ENCODE measurements at places on chromosomes 7 and 10.

DNA sequence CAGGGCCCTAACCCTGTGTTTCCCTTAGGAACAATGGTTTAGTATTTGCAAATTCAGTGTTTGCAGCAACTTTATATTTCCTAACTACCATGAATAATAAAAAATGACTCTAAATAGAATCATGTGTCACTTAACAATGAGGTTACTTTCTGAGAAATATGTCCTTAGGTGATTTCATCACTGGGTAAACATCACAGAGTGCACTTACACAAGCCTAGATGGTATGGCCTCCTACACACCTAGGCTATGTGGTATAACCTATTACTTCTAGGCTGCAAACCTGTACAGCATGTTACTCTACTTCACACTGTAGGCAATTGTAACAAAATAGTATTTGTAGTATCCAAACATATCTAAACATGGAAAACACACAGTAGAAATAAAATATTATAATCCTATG is 1174.6 kb upstream of the LRRTM3 start:
- H3K36me3 ChIP-seq = no peaks in the 10 kb centered on the region
- DNase-seq = no peak
- no peak overlapping the region for H3K4me3 ChIP-seq
- H3K27ac ChIP-seq = no peak overlapping the region
- H3K27me3 ChIP-seq = no peaks in the 10 kb centered on the region
- no peaks in the 10 kb centered on the region for H3K4me1 ChIP-seq

- H3K27ac ChIP-seq = no peak overlapping the region
- H3K27me3 ChIP-seq = peaks cover 7% of the 10 kb centered on the region
These were observed 5.7 kb downstream of the ATG9B start for GRCh38 chr7:151018421-151019129.

DNA sequence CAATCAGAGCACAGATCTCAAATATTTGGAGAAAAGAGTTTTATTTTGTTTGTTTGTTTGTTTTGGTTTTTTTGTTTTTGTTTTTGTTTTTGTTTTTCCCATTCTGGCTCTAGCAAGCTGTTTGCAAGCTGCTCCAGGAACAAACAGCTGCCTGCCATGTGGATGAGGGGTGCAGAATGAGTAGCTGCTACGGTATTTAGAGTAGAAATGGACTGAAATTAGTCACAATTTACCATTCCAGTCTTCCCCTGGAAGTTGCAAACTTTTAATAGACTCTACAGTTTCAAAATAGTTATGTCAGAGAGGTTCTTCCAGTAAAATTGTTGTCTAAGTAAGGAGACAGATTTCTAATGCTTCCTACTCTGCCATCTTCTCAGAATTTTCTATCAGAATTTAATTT is 27.1 kb upstream of the TAS2R16 start:
- no peaks in the 10 kb centered on the region for H3K27me3 ChIP-seq
- DNase-seq = no peak
- H3K36me3 ChIP-seq = no peaks in the 10 kb centered on the region
- no peak overlapping the region for H3K4me3 ChIP-seq
- H3K27ac ChIP-seq = no peak overlapping the region

- DNase-seq = no peak
- H3K4me1 ChIP-seq = peaks cover 11% of the 10 kb centered on the region
- H3K27me3 ChIP-seq = peaks cover 7% of the 10 kb centered on the region
- no peak overlapping the region for H3K27ac ChIP-seq
- H3K36me3 ChIP-seq = no peaks in the 10 kb centered on the region
- H3K4me3 ChIP-seq = no peak overlapping the region
These were observed 3.4 kb upstream of the LFNG start for GRCh38 chr7:2516194-2516555.

DNA sequence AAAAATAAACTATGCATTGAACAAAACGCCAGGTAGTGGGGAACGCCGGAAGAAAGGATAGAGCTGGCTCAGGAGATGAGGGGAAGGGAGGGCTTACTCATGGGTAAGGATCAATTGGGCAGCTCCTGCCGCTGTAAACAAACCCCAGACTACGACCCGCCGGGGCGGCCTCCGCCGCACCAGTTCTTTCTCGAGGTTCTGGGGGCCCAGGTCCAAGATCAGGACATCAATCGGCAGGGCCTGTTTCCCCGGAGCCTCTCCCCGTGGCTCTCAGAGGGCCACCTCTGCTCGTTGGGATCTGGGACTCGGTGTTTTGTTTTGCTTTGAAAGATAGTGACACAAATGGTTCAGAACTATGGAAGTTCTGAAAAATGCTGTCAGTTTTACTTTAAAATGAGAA is 140.4 kb downstream of the ELFN1 start:
- no peak overlapping the region for H3K27ac ChIP-seq
- no peak for DNase-seq
- H3K4me1 ChIP-seq = no peaks in the 10 kb centered on the region
- H3K36me3 ChIP-seq = no peaks in the 10 kb centered on the region
- H3K4me3 ChIP-seq = no peak overlapping the region

DNA sequence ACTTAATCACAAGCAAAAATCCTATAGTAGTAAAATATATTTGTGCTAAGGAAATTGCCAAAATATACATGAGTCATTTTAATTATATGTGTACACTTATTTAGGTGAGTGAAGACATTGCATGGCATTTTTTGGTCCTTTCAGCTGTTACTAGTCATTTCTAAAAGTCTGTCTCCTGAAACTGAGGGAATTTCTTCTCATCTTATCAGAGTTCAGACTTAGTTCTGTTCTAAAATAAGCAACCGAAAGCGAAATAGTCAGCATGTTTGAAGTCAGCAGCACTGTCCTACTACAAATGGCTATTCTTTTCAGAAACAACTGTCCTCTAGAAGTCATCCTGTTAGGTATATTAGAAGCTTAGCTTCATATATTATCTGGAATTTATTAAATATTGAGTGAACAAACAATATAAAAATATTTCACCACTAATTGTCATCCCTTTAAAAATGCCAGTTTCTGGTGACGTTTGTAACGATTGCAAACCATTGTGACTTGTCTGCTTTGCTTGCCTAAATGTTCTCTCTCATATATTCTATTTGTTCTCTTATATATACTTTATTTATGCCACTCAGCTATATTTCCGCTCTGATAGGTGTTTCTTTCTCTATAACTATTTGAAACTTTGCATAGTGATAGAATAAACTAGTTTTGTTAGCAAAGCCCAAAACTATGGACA is 227.4 kb upstream of the KAT6B start:
- no peaks in the 10 kb centered on the region for H3K4me1 ChIP-seq
- H3K4me3 ChIP-seq = no peak overlapping the region
- H3K27me3 ChIP-seq = no peaks in the 10 kb centered on the region
- H3K27ac ChIP-seq = no peak overlapping the region
- no peaks in the 10 kb centered on the region for H3K36me3 ChIP-seq

- H3K36me3 ChIP-seq = no peaks in the 10 kb centered on the region
- peak; percentile 44 for DNase-seq
- H3K27ac ChIP-seq = no peak overlapping the region
- H3K4me3 ChIP-seq = no peak overlapping the region
These were observed 74.4 kb upstream of the PAX2 start for GRCh38 chr10:100670828-100671479.

- H3K27ac ChIP-seq = no peak overlapping the region
- H3K4me1 ChIP-seq = no peaks in the 10 kb centered on the region
- H3K4me3 ChIP-seq = no peak overlapping the region
- H3K27me3 ChIP-seq = no peaks in the 10 kb centered on the region
These were observed 48.0 kb downstream of the ZNF365 start for GRCh38 chr10:62422068-62422590.

DNA sequence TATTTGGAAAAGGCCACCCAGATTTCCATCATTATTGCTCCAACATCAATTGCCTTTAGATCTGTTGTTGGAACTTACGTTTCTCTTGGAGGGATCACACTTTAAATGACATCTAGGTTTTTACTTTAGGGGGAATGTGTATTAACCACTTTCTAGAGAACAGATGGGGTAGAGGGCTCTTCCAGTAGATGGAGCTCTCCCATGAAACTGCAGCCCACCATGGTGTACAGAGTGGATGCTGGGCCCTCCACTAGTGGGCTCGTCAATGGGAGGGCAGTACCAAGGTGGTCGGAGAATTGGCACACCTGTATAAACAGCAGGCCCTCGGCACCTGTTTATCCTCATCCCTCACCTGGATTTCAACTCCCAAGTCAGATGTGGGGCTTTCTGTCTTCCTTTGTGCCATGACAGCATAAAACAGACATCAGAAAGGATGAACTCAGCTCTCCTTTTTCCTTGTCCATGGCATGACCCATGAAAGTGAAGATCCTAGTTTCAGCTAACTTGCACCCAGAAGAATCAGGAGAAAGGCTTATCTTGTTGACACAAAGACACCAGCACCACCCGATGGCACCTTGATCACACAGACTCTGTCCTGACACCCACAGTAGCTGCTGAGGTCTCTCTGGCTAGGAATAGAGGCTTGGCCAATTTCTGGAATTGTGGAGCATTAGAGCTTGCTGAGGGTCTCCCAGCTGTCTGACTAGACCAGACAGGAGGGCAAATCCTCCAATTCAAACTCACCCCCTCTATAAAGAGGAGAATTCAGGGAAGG is 150.5 kb downstream of the CYP26A1 start:
- H3K36me3 ChIP-seq = no peaks in the 10 kb centered on the region
- H3K27me3 ChIP-seq = no peaks in the 10 kb centered on the region
- peaks cover 5% of the 10 kb centered on the region for H3K4me1 ChIP-seq
- no peak overlapping the region for H3K4me3 ChIP-seq
- DNase-seq = no peak
- no peak overlapping the region for H3K27ac ChIP-seq

DNA sequence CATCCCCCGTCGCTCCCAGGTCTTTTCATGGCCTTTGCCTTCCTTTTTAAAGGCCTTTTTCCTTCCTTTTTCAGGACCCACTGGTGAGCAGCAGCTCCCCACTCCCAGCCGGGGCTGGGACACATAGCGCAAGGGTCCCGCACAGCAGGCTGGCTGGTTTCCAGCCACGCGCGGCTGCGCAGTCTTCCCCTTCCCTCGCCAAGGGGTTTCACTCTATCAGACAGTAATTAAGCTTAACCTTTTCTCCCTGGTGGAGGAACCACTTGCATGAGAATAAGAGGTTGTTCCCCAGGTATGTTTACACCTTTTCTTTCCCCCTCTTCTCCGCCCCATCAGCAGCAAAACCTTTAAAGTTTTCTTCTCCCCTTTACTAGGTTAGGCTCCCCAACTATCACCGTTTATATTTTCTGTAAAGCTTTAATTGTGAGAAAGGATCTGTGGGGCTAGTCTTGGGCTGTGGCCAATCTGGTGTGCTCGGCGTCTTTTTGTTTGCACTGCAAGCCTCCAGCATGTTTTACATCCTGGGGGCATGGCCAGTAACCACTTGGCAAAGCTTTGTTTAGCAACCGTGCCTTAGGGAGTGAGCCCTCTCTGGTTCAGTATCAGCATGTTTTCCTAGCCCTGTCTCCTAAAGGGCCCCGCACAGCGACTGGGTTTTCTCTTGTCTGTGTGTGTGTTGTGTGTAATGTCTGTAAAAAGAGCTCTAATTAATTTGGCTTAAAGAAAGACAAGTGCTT is 219.6 kb downstream of the PHF14 start:
- peak; percentile 89 for DNase-seq
- H3K36me3 ChIP-seq = no peaks in the 10 kb centered on the region
- peak overlapping the region; percentile 34 for H3K27ac ChIP-seq

GRCh38 chr10:74179111-74179710 is 28.2 kb downstream of the ADK start:
- peak overlapping the region; percentile 17 for H3K27ac ChIP-seq
- DNase-seq = peak; percentile 90
- no peaks in the 10 kb centered on the region for H3K36me3 ChIP-seq
- no peaks in the 10 kb centered on the region for H3K27me3 ChIP-seq

DNA sequence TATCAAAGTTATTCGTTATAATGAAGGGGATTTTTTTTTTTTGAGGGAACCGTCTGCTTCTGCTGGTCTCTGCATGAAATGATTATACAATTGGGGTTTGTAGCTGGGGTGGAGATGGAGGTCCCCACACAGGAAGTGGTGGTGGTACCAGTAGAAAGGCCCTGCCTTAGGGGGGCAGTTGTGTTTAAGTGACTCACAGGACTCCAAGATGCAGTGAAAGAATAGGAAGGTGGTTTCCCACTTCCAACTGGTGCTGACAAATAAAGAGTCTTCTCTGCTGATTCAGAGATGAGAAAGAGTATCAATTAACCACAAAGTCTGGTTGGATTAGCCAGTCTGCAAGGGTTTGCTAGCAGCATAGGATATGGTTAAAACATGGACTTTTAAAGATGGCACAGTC is 376.0 kb downstream of the SORCS3 start:
- no peaks in the 10 kb centered on the region for H3K4me1 ChIP-seq
- no peaks in the 10 kb centered on the region for H3K27me3 ChIP-seq
- H3K27ac ChIP-seq = no peak overlapping the region
- no peaks in the 10 kb centered on the region for H3K36me3 ChIP-seq

DNA sequence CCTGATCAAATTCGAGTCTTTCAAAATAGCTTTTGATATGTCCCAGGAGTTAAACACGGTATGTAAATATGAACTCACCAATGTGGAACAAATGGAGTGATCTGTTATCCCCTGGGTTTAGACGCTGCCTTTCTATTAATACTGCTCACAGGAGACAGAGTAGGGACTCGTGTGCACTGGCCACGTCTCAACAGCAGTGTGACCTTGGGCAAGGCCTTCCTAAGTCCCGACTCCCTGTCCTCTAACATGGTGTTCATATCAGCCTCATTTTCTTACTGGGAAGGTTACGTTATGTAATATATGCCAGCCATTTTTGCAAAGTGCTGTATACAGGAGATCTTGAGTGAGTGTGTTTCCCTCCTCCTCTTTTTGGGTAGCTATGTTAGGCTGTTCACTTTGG is 1.8 kb downstream of the WDR37 start:
- H3K4me1 ChIP-seq = no peaks in the 10 kb centered on the region
- no peak for DNase-seq
- H3K36me3 ChIP-seq = no peaks in the 10 kb centered on the region
- no peaks in the 10 kb centered on the region for H3K27me3 ChIP-seq
- no peak overlapping the region for H3K27ac ChIP-seq

- peak; percentile 48 for DNase-seq
- peak overlapping the region; percentile 9 for H3K4me3 ChIP-seq
- H3K27ac ChIP-seq = no peak overlapping the region
- no peaks in the 10 kb centered on the region for H3K27me3 ChIP-seq
- H3K36me3 ChIP-seq = no peaks in the 10 kb centered on the region
- peaks cover 7% of the 10 kb centered on the region for H3K4me1 ChIP-seq
These were observed 4.4 kb upstream of the MYL7 start for GRCh38 chr7:44145479-44145968.
